DMS79 treated with DMSO at 0.1 percent for 48 hours (cell line): ENCODE measurements at places on chromosomes 7 and 10.
A peak's percentile ranks its signal among the peaks of the same experiment; 100 is the strongest.

- no peak for DNase-seq
Measured at GRCh38 chr7:30634193-30634626, 39.5 kb downstream of the GARS1 start.

GRCh38 chr10:22333975-22334282 lies 11.4 kb upstream of the SPAG6 start:
- no peak for DNase-seq

GRCh38 chr7:13447637-13448036 lies 541.8 kb downstream of the ETV1 start:
- no peak for DNase-seq

GRCh38 chr7:49099587-49100326 lies 175.4 kb downstream of the CDC14C start:
- DNase-seq = no peak

DNA sequence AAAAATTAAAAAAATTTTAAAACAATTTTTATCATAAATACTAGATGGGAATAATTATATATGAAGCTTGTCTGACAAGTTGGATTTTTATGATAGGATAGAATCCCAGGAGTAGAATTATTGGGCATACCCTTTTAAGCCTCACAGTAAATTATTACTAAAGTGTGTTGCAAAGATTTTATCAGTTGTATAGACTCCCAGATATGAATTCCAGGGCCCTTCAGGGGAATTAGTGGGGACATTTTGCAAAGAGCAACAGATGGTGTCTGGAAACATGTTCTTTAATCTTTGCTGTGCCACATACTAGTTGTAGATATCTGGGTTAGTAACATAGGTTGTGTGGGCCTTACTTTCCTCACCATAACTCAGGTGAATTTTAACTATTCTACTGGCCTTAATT lies 28.7 kb downstream of the ZEB1 start:
- no peak for DNase-seq

DNA sequence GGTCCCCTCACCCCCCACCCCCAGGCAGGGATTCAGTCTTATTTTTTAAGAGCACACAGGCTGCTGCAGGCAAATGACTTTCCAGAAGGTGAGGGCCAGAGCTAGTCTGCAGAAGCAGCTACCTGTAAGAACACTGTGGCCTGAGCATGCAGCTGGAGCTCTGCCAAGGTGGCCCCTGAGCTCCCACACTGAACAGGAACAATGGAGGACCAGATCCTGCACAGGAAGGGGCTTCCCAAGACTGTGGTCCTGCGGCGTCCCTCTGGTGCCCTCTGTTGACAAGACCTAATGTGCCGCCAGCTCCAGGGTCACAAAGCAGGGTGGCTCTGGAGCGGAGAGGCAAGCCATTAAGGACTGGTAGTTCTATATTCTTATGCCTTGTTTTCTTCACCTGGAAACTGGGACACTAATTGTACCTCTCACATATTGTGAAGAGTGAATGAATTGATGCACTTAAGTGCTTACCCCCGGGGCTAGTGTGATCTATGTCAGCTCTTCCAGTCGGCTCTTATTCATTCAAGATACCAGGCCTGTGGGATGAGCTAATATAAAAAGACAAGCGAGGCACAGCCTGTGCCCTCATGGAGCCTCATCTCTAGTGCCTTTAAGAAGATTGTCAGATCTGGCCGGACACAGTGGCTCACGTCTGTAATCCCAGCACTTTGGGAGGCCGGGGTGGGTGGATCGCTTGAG lies 8.0 kb upstream of the BEND7 start:
- peak; percentile 19 for DNase-seq

DNA sequence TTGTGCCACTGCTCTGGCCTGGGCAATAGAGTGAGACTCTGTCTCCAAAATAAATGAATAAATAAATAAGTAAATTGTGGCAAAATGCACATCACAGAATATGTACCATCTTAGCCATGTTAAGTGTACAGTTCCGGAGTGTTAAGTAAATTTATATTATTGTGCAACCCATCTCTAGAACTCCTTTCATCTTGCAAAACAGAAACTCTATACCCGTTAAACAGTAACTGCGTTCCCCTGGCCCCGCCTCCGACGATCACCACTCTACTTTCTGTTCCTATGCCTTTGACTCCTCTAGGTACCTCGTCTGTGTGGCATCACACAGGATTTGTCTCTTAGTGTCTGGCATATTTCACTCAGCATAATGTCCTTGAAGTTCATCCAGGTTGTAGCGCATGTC lies 356.4 kb upstream of the FOXK1 start:
- DNase-seq = no peak
